Aorta (tissue), 5 donors: ENCODE measurements at places on chromosomes 12 and 14. TPM values are rescaled to one million over a fixed set of nuclear protein-coding genes. Genes with fewer than 3 reads are reported as not detected.

DHRS4 gene
- total RNA-seq = 17.8 TPM

GALNT9 gene
- 0.84 TPM for total RNA-seq

SLC25A47 gene
- total RNA-seq = not detected

KCNMB4 gene
- total RNA-seq = 2.0 TPM

DNA sequence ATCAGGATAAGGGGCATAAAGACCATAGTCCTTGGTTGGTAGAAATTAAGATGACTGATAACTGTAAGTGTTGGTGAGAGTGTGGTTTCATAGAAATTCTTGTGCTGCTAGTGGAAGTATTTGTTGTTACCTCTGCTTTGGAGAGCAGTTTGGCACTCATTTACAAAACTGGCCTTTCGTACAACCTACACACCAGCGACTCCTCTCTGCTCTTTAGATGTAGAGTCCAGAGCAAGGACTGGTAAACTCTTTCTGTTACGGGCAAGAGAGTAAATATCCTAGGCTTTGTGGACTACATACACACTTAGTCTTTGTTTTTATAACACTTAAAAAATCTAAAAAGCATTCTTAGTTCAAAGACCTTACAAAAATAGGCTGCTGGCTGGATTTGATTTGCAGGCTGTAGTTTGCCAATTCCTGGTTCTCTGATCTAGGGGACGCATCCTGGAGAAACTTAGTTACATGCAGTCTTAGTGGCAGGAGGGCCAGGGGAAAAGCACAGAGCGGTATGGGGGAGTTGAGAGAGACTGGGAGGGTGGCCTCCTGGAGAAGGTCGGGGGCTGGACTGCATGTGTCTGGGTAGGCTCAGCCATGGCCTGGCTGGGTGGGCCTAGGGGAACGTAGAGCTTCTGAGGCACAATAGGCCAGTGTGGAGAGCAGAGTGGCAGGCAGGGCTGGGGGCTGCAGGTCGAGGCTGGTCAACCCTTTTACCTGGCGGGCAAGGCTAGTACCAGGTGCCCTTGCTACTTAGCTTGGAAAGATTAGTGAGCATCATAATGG lies 55.3 kb upstream of the AMN start:
- DNase-seq = no peak
- no peaks in the 10 kb centered on the region for H3K4me1 ChIP-seq
- no peaks in the 10 kb centered on the region for H3K27me3 ChIP-seq
- H3K4me3 ChIP-seq = no peak overlapping the region
- H3K36me3 ChIP-seq = no peaks in the 10 kb centered on the region

- H3K36me3 ChIP-seq = no peaks in the 10 kb centered on the region
- H3K4me3 ChIP-seq = no peak overlapping the region
- no peaks in the 10 kb centered on the region for H3K4me1 ChIP-seq
- no peaks in the 10 kb centered on the region for H3K27me3 ChIP-seq
- peak overlapping the region; percentile 34 for H3K27ac ChIP-seq
Measured at GRCh38 chr12:3130057-3130830, 53.1 kb downstream of the TSPAN9 start.

DNA sequence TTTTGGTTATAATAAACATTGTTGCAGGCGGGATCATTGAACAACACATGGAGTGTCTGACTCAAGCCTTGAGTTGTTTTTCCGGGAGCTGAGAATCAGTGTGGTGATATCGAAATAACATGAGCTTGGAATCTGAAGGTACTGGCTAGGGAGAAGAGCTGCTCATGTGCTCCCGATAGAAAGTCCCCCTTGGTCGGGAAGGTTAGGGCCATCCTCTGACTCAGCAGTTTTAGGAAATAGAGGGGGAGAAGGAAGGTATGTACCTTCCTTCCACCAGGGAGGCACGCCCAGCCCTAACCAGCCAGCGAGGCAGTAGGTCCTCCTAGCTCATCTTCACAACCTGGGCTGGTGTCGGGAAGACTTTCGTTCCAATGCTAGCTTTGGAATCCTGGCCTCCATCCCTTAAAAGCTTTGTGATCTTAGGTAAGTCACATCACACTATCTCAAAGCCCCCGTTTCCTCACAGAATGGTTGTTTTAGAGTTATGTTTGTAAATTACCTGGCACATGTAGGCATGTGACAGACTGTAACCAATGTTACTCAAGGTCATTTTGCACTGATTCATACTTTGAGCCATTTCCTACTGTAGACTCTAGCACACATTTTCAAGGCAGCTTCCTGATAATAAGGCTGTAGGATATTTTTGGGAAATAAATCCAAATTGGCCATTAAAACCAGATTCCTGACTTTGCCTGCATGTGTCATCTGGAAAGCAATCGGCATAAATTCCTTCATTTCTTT lies 1.9 kb upstream of the RAB35 start:
- no peaks in the 10 kb centered on the region for H3K27me3 ChIP-seq
- no peak overlapping the region for H3K27ac ChIP-seq
- no peak for DNase-seq
- H3K36me3 ChIP-seq = no peaks in the 10 kb centered on the region

DNA sequence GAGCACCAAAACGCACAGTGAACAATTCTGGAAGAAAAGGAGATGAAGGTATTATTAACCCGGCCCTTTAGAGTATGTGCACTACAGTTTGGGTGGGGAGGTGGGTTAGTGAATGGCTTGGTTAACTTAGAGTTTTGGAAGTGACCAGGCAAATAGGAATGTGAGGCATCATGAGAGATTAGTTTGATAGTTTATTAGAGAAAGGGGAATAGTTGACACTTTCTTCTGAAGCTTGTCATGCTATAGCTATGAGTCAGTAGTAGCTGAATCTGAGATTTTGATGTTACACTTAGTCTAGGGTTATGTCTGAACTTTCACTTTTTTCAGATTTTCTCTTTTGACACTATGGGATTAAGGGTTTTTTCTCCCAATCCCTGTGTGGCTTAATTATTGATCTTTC lies 567.2 kb downstream of the SNAPC1 start:
- no peak overlapping the region for H3K27ac ChIP-seq
- no peaks in the 10 kb centered on the region for H3K27me3 ChIP-seq
- H3K36me3 ChIP-seq = no peaks in the 10 kb centered on the region
